ENCODE measurements at places on chromosomes 4 and X.

GRCh38 chrX:10636337-10636736 is 16.0 kb upstream of the MID1 start:
- peak; percentile 47 for DNase-seq

DNA sequence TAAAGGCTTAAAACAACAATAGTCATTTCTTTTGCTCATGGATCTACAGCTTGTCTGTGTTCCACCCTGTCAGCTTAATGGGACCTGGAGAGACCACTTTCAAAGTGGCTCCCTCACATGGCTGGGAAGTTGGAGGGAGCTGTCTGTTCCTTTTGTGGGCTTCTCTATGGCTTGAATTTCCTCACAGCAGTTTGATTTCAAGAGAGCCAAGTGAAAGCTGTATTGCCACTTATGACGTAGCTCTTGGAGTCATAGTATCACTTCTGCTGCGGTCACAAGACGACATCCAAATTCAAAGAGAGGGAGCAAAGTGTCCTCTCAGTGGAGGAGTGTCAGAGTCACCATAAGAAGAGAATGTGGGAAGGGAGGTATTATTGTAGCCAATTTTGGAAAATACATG is 22.7 kb upstream of the ACSL1 start:
- no peak for DNase-seq

DNA sequence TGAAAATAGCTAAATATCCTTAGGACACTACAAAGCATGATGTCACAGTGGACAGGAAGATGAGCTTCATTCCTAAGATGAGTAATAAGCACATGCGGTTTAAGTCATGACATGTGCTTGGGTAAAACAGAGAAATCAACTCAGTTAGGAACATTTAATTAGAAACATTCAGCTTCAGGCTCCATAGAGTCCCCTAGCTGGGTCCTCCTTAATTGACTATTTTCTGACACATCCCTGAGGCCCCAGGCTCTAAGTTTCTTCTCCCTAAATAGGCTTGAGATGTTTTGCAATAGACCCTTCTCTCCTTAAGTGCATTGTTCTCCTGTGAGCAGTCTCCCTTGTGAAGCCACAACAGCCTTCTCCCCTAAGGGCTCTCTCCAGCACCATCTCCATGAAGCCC is 70.4 kb upstream of the ANXA3 start:
- DNase-seq, result no peak

DNA sequence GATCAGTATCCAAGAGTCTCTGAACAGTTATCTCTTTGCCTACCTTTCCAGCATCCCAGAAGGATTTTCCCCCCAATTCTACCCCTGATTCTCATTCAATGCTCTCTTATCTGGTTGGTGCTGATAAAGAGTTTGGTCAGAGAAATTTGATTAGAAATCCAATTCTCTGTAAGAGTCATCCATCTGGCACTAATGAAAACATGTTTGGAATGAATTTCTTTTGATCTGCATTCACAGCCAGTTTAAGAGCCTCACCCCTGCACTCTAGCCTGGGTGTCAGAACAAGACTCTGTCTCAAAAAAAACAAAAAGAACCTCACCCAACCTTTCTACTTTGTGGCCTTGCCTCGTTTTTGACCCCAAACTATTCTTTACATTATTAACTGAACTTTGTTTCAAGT is 122.1 kb downstream of the MANBA start:
- DNase-seq, result no peak

- no peak for DNase-seq
Observed at GRCh38 chrX:9942086-9942485, 25.1 kb upstream of the CLDN34 start.

GRCh38 chr4:41639291-41639690 is 101.3 kb downstream of the LIMCH1 start:
- no peak for DNase-seq

DNA sequence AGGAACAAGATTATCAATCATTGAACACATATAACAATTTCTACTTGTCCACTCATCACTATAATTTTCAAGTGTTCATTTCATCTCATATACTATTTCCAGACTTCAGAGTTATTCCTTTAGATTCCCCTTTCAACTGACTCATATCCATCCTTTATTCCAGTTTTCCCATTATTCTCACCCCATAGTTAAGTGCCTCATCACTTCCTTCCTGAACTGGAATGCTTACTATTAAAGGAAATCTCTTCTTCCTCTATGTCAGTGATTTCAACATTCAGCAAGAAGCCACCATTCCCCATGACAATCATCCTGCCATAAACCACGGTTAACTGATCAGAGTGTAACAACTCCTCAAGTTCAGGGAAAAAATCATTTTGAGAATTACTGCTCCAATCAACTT is 198.9 kb downstream of the FBXO8 start:
- DNase-seq, result no peak

- no peak for DNase-seq
Observed at GRCh38 chrX:138930583-138930945, 219.0 kb upstream of the FGF13 start.

DNA sequence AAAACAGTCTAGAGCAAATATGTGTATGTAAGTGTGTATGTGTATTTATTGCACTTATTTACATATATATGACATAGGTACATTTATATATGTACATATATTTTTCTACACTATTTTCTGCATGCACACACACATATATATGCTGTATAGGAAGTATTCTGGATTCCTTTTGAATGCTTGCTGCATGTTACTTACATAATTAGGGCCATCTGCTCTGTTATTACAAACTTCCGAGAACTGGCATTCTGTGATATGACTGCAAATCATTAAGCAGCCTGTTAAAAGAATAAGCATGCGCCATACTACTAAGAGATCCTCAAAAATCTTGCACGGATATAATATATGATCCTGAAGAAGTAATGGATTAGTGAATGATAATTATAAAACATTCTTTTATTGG is 1157.6 kb upstream of the TENM3 start:
- DNase-seq, result no peak

GRCh38 chr4:158102904-158103303 is 69.9 kb downstream of the GASK1B start:
- peak; percentile 81 for DNase-seq

- no peak for DNase-seq
Observed at GRCh38 chr4:155885666-155886065, 17.8 kb upstream of the TDO2 start.

GRCh38 chr4:7185487-7186030 is 6.8 kb upstream of the SORCS2 start:
- no peak for DNase-seq

GRCh38 chr4:80237992-80238391 is 28.5 kb upstream of the FGF5 start:
- no peak for DNase-seq

- DNase-seq, result no peak
Observed at GRCh38 chr4:51820443-51821234, 22.3 kb upstream of the DCUN1D4 start.

DNA sequence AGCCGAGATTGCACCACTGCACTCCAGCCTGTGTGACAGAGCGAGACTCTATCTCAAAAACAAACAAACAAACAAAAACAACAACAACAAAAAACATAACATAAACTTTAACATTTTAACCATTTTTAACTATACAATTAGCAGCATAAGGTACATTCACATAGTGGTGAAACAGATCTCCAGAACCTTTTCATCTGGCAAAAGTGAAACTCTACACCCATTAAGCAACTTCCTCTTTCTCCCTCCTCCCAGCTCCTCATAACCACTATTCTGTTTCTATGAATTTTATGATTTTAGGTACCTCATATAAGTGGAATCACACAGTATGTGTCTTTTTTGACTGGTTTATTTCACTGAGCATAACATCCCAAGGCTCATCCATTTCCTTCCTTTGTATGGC is 103.6 kb downstream of the FAM13A start:
- no peak for DNase-seq

DNA sequence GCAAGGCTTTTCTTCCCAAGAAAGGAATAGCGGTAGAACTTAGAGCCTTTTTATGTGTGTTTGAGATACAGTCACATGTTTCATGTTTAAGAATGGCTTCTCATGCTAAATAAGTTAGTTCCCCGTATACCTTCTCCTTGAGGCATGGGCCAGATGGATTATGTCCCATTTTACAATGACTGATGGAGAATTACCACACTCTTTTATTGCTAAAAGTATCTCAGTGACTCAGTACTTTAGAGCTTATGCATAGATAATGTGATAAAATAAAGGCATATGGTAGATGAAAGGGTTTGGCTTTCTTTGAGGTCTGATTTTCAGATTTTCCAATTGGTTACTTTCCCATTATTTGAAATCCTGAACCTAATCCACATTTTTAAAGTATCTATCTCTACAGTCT is 121.8 kb upstream of the BMPR1B start:
- DNase-seq, result no peak

Measured in HT-29 (cell line).